Adrenal gland (tissue), 19 donors: ENCODE measurements at places on chromosomes 16 and 17. TPM values are rescaled to one million over a fixed set of nuclear protein-coding genes. Genes with fewer than 3 reads are reported as not detected.

GRCh38 chr16:46638947-46639925 is 18.1 kb upstream of the SHCBP1 start:
- H3K36me3 ChIP-seq = no peaks in the 10 kb centered on the region
- no peak for DNase-seq

- H3K4me1 ChIP-seq = no peaks in the 10 kb centered on the region
- H3K4me3 ChIP-seq = no peak overlapping the region
- no peaks in the 10 kb centered on the region for H3K27me3 ChIP-seq
- no peaks in the 10 kb centered on the region for H3K36me3 ChIP-seq
- peak; percentile 85 for DNase-seq
Observed at GRCh38 chr17:82876149-82876548, 36.3 kb upstream of the ZNF750 start.

GRCh38 chr16:57253466-57253865 is 8.4 kb downstream of the ARL2BP start:
- DNase-seq = no peak
- H3K27ac ChIP-seq = no peak overlapping the region
- H3K4me3 ChIP-seq = no peak overlapping the region
- no peaks in the 10 kb centered on the region for H3K27me3 ChIP-seq

DNA sequence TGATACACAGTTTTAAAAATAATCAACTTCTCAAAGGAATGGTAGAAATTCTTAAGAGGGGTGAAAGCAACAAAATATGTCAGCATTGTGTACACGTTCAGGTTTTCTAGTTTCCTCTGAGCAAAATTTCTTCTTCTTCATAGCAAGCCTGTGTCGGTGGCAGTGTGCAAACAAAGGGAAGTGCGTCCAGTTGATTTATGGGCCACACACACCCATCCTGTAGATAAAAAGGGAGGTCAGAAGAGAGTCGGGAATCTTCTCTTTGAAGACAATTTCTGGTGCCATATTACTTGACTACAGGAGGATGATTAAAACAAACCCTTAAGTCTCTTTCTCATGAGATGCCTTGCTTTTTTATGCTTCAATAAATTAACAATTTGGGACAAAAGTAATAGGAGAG is 484.1 kb upstream of the SALL1 start:
- no peaks in the 10 kb centered on the region for H3K36me3 ChIP-seq
- H3K4me3 ChIP-seq = no peak overlapping the region
- DNase-seq = no peak
- no peaks in the 10 kb centered on the region for H3K4me1 ChIP-seq
- H3K27me3 ChIP-seq = no peaks in the 10 kb centered on the region
- no peak overlapping the region for H3K27ac ChIP-seq

- H3K27ac ChIP-seq = no peak overlapping the region
- H3K27me3 ChIP-seq = no peaks in the 10 kb centered on the region
- no peaks in the 10 kb centered on the region for H3K36me3 ChIP-seq
- no peak for DNase-seq
Observed at GRCh38 chr16:73012341-73012740, 35.6 kb downstream of the ZFHX3 start.

GRCh38 chr16:48901712-48902374 is 291.9 kb upstream of the N4BP1 start:
- H3K4me3 ChIP-seq = no peak overlapping the region
- H3K4me1 ChIP-seq = no peaks in the 10 kb centered on the region
- H3K27me3 ChIP-seq = no peaks in the 10 kb centered on the region
- H3K36me3 ChIP-seq = no peaks in the 10 kb centered on the region
- no peak for DNase-seq

C17orf50 gene
- total RNA-seq = not detected
